ENCODE measurements at places on chromosomes 2 and 18.

DNA sequence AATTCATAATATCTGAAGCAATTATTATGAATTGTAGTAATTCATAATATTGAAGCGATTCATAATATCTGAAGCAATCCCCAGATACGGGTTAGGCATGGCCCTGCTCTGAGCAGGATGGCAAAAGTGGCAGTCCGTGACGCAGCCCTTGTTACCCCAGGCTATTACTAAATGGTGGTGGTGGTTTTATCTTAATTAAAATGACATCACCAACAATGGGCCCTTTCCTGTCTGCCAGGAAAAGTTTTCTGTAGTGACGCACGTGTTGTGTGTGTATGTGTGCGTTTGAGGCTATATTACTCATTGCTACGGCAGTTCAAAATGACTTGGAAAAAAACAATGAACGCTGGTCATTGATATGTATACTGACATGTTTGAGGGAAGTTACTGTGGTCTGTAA lies 10.6 kb upstream of the MOCOS start:
- DNase-seq: no peak

DNA sequence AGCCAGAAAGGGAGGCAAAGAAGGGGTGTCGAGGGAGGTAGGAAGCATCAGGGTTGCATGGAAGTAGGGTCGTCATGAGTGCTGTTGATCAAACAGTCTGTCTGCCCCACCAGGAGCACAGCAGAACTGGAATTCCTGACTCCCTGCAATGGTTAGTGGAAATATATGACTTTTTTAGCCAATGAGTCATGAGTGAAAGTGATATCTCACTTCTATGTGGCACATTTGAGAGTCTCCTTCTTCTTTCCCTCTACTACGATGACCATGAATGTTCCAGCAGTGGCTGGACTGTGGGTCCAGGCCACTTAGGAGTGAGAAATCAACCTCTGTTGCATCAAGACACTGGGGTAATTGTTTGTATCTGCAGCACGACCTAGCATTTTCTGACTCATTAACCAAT lies 199.5 kb downstream of the TTC32 start:
- no peak for DNase-seq

GRCh38 chr2:12663306-12664037 lies 53.3 kb upstream of the TRIB2 start:
- DNase-seq: no peak

- DNase-seq: no peak
Observed at GRCh38 chr2:54457323-54458023, 1.3 kb downstream of the SPTBN1 start.

DNA sequence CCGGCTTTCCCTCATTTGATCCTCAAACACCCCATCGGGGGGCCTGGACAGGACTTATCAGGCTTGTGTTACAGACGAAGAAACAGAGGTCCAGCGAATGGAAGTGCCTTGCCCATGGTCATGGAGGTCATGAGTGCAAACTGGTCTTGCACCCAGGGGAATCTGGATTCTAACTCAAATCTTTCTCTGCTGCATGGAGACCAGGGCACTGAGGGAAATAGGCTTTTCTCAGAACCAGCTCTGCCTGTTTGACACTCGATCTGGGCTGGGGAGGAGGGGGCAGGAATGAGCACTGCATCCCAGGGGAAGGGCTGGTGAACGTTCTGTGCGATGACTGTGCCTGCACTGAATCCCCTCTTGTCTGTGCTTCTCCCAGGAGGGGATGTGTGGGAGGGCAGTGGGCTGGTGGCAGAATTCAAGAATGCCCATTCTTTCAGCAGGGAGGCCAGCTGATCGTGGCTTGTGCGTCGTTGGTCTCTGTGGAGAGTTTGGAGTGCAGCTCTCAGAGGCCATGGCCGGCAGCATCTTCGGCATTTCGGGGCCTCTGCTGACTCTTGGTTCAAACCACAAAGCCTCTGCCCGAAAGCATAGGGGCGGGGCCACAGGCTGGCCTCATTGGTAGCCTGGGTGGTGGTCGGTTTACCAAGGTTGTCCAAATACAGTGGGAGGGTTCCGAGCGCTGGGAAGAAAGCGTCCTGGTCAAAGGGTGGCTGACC lies 171.6 kb downstream of the DDX1 start:
- DNase-seq: no peak

DNA sequence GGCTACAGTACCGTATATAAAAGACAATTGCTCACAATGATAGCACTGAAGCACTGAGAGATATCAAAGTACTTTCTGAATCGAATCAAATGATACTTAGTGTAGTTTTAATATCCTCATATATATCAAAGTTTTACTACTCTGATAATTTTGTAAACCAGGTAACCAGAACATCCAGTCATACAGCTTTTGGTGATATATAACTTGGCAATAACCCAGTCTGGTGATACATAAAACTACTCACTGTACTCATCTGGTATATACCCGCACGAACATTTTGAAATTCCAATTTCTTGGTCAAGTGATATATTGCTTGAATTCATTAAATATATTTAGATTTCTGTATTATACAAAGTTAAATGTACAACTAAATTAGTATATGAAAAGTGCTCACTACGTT lies 20.5 kb downstream of the SLC39A6 start:
- no peak for DNase-seq

DNA sequence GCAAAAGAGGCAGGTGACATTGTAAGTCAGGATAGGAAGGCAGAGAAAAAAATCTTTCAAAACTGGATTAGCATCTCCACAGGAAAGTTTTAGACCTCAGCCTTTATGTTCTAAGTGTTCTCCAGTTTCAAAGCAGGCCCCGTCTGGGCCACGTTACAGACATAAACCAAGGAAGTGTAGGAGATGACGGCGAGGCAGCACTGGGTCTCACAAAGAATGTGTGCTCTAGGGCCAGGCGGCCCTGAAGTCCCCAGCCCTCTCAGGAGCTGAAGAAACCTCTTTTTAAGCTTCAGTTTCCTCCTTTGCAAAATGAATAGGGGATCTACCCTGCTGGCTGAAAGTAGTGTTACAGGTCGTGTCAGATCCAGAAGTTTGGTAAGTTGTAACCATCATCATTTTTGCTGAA lies 81.7 kb downstream of the SPRED2 start:
- DNase-seq: no peak

DNA sequence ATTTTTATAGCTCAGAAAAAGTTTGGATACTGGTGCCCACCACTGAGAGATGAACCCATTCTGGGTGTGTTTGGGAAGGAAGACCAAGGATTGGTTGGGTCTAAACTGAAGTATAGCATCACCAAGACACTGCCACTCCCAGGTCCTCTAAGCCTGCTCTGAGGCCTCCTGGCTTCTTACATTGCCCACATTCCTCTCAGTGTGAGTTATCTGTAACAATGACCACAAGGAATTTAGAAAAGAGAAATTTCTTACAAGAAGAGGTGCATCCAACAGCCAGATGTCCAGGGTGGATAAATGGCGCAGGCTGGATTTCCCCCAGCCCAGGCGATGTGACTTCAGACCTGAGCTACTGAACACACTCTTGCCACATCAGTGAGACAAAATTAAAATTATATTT lies 1.6 kb upstream of the GPR45 start:
- no peak for DNase-seq

GRCh38 chr2:159133797-159134196 lies 152.7 kb downstream of the WDSUB1 start:
- no peak for DNase-seq

DNA sequence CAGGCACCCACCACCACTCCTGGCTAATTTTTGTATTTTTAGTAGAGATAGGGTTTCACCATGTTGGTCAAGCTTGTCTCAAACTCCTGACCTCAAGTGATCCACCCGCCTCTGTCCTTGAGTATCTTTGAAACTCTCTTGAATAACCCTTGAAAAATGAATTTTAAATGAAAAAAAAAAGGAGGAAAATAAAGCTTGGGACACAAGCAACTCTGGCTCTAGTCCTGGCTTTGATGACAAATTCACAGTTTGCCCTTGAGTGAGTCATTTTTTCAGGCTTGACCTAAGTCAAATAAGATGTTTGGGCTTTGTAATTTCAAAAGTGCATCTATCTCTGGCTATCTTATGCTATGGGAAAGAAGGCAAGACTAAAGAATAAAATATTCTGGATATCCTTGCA lies 79.0 kb upstream of the TRIB2 start:
- DNase-seq: no peak

DNA sequence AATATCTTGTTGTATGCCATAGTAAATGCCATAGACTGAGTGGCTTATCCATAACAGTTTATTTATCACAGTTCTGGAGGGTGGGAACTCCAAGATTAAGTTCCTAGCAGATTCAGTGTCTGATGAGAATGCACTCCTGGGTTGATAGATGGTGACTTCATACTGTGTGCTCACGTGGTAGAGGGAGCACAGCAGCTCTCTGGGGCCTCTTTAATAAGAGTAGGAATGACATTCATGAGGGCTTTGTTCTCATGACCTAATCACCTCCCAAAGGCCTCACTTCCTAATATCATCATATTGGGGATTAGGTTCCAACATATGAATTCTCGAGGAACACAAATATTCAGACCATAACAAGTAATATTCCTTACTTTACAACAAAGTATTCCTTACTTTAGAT lies 98.1 kb upstream of the SH3BP4 start:
- DNase-seq: no peak

DNA sequence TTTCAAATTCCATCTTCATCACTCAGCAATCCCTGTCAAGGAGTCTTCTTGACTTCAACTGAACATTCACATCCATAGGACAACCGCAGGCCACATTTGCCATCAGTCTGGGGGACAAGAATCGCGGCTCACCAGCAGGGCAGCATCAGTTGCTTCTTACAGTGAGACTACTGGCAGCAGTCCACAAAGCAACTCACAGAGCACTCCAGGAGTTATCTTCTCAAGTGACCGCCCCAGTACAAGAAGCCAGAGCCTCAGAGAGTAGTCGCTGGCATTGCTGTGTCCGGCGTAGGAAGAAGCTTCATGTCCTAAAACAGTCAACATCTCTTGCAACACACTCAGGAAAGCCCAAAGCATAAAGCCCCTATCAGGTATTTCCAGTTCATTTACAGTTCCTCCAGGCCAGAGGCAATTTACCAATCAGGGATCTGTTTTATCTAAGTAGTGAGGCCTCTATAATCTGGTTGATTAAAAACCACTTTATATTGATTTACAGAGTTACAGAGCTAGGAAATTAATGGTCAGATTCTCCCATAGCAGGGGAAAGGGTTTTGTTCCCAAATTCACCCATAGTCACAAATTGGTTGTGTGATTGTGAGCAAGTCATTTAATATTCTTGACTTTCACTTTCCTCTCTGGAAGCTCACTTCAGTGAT lies 177.3 kb downstream of the NBAS start:
- no peak for DNase-seq

- no peak for DNase-seq
Observed at GRCh38 chr2:60351802-60352201, 201.7 kb downstream of the BCL11A start.

DNA sequence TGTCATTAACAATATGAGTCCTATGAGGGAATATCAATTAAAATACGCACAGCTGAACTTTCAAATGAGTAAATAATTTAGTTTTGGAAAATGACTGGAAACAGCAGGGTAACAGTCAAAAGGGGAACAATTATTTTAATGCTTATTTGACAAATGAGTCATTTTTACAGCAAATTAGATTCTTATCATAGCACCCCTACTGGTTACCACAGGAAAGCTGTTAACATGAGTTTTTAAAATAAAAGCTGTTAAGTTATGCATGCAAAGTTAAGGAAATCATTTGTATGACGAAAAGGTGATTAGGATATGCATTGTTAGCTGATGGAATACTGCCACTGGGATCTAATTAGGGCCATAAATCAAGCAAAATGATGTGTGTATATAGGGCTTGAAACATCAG lies 435.1 kb upstream of the MEIS1 start:
- no peak for DNase-seq

DNA sequence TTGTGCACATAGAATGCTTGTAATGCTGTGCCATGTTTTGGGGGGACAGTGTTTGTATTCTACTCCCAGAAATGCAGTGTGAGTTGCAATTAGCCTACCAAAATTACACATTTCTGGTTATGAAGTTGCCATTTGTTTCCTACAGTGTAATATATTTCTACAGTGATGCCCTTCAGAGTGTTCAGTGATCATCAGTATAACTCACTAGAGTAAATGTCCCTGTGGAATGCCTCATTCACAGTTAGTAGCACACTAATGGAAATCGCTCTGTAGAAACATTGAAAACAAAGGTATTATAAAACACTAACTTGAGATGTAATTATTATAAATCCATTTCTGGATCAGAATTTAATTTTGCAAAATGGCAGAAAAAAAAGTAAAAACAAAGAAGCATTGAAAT lies 498.7 kb downstream of the PTPRM start:
- no peak for DNase-seq

- no peak for DNase-seq
Observed at GRCh38 chr2:15662579-15662978, 70.9 kb downstream of the DDX1 start.

GRCh38 chr2:231181860-231182512 lies 16.4 kb upstream of the ARMC9 start:
- no peak for DNase-seq

DNA sequence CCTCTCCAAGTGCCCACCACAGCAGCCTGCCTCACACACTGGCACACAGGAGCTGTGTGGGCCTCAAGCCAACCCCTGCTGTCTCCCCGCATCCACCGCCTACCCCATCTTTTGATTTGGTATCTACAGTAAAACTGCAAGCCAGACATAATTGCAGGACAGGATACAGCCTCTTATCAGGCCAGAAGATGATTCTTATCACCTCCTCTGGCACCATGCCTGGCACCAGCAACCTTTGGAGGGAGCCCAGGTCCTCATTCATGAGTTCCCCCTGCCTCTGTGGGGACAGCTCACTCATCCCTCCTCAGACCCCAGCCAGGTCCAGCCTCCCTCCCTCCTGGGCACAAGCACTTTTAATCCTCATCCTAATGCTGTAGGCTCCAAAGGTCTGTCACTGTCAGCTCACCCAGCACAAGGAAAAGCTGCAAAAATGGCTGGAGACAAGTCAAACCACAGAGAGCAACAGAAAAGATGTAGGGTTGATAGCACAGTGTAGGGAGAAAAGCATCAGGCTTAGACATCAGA lies 9.7 kb downstream of the RAB11FIP5 start:
- no peak for DNase-seq

DNA sequence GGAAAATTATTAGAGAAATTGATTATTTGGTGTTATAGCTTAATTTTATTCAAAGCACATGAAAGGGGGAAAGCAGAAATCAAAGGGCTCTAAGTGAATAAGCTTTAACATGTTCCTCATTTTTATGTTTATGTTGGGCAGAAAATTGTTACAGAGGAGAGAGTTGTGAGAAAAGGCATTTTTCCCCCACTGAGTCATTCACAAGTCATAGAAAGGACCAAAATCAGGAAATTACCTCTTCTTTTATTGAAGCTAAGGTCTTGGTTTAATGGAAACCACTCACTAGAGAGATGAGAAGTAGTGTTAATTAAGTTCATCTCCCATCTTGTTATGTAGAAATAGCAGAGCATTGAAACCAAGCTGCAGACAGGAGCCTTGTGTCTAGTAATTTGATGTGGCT lies 175.3 kb upstream of the THUMPD2 start:
- no peak for DNase-seq

- no peak for DNase-seq
Observed at GRCh38 chr2:69781321-69782248, 39.7 kb downstream of the ANXA4 start.

GRCh38 chr2:201235860-201236811 lies 24.2 kb upstream of the CASP8 start:
- DNase-seq: no peak

GRCh38 chr2:122703676-122704075 lies 948.2 kb downstream of the TSN start:
- no peak for DNase-seq

- no peak for DNase-seq
Observed at GRCh38 chr2:240963868-240964703, 34.3 kb upstream of the SNED1 start.
